ENCODE measurements at places on chromosomes 5 and 9.

GRCh38 chr9:30172206-30172605, 2212.2 kb upstream of the ACO1 start:
- DNase-seq: no peak

GRCh38 chr9:114908104-114908622, 22.2 kb downstream of the TNFSF8 start:
- DNase-seq: no peak

DNA sequence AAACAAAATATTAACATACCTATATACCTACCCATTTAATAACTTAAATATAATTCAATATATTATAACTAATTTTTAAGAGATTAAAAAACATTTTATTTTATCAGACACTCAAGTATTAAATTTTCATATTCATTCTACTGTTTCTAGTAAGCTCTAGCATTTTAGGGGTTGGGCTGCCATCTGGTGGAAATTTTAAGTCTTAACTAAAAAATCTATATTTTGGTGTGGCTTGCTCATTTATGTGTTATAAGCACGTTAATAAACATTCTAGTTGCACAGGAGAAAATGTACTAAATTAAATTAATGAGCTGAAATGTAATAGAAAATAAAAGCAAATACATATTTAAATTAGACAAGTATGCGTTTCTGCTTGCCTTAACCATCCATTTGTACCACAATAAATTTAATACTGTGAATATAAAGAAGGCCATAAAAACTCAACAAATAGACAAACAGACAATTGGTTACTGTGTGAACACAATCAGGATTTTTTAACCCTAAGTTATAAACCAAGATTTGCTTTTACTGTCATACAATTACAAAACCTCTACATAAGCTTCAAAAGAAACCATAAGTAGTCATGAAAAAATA, 1728.3 kb upstream of the CDH9 start:
- DNase-seq: no peak

DNA sequence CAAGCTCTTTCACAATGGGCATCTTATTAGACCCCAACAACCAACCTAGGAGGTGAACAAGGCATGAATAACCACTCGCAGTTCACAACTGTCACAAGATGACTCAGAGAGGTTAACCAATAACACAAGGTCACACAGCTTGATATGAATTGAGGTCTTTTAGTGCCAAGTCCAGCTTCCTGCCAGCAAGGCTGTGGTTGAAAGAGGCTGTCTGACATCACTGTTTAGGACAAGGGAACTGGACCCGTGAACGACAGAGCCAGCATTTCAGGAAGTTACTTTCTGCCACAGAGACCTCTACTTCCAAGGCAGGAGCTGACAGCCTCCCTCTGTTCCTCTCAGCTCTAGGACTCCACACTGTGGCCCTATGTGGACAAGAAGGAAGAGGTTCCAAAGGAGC, 53.4 kb upstream of the ALDH1B1 start:
- DNase-seq: no peak

- no peak for DNase-seq
Observed at GRCh38 chr5:158899211-158899610, 200.5 kb downstream of the EBF1 start.

DNA sequence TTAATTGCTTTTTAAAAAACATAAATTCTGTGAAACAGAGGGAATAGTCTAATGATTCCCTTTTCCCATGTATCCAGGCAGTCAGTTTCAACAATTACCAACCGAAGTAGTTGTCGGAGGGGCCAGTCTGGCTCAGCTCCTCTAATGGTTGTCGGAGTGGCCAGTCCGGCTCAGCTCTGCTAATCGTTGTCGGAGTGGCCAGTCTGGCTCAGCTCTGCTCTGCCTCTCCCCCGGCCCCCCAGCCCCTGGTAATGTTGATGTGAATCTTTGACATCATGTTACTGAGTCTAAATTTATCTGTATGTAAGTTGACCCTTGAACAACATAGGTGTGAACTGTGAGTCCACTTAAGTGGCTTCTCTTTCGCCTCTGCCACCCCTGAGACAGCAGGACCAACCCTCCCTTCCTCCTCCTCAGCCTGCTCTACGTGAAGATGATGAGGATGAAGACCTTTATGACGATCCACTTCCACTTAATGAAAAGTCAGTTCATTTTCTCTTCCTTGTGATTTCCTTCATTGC, 9.4 kb downstream of the NDUFS6 start:
- no peak for DNase-seq

DNA sequence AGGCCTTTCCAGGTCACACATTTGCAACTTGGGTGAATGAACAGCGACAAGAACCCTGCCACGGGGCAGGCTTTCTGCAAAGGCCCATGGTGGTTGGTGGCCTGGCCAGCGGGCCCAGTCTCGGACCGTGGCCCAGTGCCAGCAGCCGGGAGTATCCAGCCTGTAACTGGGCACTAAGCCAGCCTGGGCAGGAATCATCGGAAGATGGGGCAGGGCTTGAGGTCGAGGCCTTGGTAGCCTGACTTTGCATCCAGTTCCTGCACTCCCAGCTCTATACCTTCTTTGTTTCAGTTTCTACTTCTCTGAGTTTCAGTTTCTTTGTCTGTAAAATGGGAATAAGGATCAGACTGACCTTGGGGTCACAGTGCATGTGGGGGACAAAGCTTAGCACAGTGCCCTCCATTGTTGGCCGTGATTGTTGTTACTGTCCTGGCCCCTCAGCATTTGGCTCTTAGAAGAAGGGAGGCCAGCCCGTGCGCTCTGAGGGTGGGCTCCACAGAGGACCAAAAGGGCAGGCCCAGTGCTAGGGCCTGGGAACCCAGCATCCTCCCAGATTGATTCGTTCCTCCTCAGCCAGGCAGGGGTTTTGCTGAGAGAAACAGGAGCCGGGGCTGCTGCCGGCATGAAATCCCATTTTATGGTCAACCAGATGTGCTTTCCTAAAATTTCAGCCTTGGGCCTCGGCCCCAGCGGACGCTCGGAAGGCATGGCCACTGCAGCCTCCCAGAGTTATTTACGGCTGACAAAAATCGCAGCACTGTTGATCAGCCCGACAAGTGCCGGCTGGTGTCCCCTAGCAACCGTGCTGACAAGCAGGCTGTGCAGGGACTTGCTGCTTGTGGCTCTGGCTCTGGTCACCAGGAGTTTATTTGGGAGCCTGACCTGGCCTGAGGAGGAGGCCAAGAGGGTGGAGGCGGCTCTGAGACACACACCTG, 43.6 kb downstream of the JADE2 start:
- no peak for DNase-seq
